ENCODE measurements at places on chromosomes 2 and 18.

DNA sequence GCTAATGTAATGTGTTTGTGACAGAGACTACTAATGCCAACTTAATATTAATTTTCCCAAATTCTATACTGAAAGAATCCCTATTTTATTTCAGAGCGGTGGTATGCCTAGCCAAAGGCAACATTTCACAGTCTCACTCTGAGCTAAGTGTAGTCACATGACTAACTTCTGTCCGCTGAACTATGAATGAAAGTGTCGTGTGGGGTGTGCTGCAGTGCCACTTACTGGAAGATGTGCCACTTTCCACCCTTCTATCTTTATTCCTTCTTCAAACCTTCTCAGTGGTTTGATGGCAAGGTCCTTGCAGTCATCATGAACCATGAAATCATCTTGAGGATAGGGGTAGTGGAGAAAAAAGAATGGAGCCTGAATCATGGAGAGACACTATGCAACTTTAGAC is 47.3 kb upstream of the C1D start:
- no peak for DNase-seq

DNA sequence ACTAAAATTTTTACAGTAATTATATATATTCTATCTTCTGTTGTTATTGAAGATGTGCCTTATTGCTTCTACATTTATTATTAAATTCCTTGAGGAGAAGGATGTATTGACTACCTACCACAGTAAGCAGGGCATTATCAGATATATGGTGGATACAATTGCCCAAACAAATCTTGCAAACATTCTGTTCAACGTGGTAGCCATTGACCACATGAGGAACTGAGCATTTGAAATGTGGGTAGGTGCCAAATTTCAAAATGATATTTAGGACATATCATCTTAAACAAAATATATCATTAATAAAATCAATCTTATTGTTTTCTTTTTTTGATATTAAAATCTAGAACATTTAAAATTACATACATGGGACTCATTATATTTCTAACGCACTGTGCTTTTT is 11.1 kb downstream of the SCN3A start:
- DNase-seq, result no peak

- DNase-seq, result no peak
Measured at GRCh38 chr2:69733342-69734034, 8.4 kb upstream of the ANXA4 start.

DNA sequence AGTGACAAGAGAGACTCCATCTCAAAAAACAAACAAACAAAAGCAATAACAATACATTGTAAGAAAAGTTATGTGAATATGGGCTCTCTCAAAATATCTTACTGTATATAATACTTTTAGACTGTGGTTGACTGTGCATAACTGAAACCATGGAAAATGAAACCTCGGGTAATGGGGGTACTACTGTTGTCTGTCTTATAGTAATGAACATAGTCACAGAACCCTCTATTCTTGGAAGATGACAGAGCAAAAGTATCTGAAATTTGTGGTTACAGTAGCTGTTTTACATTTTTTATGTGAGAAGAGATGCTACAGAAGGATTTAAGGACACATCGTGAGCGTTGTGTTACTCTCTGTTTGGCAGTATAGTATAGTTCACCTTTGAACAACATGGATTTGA is 60.5 kb downstream of the MAP4K4 start:
- DNase-seq, result no peak

GRCh38 chr18:13527730-13528129 is 198.6 kb downstream of the FAM210A start:
- DNase-seq, result no peak

- no peak for DNase-seq
Measured at GRCh38 chr2:205848601-205849000, 166.3 kb downstream of the NRP2 start.

- no peak for DNase-seq
Measured at GRCh38 chr2:217875138-217875537, 127.7 kb downstream of the TNS1 start.

GRCh38 chr2:54194761-54195750 is 61.0 kb downstream of the TSPYL6 start:
- no peak for DNase-seq

- DNase-seq, result peak; percentile 78
Measured at GRCh38 chr2:31401580-31401979, 13.0 kb downstream of the XDH start.

GRCh38 chr18:51765606-51766360 is 568.3 kb upstream of the MEX3C start:
- no peak for DNase-seq

DNA sequence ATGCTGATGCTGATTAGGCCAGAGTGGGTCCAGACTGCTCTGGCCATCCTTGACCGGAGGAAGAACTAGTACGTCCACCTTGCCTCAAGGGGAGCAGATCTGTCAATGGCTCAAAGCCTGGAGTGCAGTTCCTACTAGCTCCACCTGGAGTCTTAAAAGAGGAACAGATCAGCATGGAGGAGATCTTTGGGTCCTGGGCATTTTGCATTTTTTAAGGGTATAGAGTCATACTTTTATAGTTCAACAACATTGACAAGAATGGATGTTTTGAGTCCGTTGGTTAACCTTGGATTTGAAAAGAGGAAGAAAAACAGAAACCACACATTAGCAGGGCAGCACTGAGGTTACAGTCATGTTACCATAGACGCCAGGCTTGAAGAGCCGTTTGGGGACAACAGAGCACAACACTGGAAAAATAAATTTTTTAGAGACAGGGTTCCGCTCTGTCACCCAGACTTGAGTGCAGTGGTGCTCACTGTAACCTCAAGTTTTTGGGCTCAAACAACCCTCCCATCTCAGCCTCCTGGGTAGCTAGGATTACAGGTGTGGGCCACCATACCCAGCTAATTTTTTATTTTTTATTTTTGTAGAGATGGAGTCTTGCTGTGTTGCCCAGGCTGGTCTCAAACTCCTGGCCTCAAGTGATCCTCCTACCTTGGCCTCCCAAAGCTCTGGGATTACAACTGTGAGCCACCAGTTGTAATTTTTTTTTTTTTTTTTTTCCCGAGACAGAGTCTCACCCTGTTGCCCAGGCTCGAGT is 78.5 kb downstream of the PRKCE start:
- no peak for DNase-seq

DNA sequence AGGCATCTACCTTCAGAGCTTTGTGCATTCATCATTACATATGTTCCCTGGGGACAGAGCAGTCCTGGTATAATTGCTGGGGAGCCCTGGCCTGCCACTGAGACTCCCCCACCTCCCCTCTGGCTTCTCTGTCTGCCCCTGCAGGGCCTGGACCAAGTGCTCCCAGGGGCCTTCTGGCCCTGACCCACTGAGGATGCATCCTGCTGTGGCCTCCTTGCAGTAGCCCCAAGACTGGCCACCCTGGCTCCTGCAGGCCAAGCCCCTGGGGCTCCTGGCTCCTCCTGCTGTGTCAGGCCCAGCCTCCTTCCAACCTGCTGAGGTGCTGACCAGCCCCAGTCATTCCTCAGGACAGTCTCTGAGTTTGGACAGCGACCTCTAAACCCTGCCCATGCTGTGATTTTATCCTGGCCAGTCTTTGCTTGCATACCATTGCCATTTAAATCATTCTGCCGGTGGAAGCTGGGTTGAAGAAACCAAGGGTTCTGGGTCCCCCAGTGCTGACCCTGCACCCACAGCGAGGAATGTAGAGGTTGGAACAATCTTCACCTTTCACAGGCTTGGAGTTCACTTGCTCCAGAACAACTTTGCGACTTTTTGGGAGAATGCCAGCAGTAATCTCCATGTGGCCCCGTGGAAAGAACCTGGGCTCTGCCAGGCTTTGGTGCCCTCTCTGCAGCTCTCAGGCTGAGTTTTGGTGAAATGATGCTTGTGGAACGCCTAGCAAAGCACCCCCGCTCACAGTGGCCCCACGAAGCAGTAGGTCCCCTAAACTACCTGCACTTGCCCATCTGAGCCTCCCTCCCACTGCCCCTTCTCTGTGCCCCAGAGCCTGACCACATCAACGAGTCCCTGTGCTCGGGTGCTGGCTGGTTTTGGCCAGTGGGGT is 167.3 kb upstream of the GLI2 start:
- no peak for DNase-seq

- no peak for DNase-seq
Measured at GRCh38 chr2:33526132-33526531, 49.7 kb downstream of the RASGRP3 start.

DNA sequence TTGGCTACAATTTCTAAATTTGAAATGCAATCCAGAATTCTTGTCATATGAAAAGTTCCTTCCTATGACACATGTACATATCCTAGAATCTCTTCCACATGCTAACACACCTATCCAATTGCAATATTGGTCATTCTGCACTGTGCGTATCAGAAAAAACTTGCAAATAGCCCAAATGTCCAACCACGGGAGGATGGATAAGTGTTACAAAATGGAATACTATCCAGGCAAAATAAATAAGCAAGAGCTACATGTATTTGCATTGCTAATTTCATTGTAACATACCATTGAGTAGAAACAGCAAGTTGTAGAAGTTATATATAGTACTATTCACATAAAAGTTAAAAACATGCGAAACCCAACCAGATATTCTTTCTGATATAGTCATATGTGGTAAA is 15.6 kb upstream of the RHOB start:
- DNase-seq, result no peak

GRCh38 chr2:128263902-128264331 is 54.8 kb downstream of the HS6ST1 start:
- no peak for DNase-seq

- no peak for DNase-seq
Measured at GRCh38 chr2:17995593-17995992, 117.1 kb downstream of the KCNS3 start.

DNA sequence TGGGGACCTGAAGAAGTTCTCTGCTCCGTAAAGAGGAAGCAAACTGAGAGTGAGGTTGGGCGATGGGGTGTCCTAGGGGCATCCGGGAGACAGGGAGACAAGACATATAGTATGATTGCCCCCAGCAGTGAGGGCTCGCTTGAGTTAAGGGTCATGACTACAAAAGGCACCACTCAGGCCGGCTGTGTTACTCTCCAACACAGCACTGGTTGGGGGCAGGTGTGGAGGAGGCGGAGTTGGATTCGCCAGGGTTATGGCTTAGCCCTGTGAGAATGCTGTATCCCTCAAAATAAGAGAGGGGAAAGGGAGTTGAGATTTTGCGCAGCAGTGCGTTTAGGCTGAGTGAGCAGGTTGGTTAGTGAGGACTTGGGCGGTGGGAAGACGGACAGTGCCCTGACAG is 12.0 kb downstream of the DYSF start:
- DNase-seq, result no peak

DNA sequence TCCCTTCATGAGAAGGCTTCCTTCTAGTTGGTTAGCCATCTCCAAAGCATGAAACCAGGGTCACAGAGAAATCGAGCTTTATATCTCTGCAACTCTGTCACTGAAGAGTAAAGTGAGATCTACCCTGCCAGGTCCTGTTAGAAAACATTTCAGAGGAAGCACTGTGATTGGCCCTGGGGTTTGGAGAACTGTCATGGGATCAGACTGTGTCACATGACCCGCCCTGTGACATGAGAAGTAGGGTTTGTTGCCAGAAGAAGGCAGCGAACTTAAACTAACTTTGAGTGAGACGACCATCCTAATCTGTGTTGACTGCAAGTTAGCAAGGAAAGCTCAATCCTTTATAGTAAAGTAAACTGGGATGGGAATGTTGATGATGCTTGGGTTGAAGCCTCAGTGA is 55.5 kb downstream of the SLC9A2 start:
- no peak for DNase-seq

GRCh38 chr2:227655454-227655853 is 11.2 kb upstream of the SCYGR5 start:
- DNase-seq, result peak; percentile 32

- DNase-seq, result no peak
Measured at GRCh38 chr2:20515290-20516220, 68.7 kb downstream of the RHOB start.

- no peak for DNase-seq
Measured at GRCh38 chr2:84486441-84487115, 27.5 kb upstream of the SUCLG1 start.

DNA sequence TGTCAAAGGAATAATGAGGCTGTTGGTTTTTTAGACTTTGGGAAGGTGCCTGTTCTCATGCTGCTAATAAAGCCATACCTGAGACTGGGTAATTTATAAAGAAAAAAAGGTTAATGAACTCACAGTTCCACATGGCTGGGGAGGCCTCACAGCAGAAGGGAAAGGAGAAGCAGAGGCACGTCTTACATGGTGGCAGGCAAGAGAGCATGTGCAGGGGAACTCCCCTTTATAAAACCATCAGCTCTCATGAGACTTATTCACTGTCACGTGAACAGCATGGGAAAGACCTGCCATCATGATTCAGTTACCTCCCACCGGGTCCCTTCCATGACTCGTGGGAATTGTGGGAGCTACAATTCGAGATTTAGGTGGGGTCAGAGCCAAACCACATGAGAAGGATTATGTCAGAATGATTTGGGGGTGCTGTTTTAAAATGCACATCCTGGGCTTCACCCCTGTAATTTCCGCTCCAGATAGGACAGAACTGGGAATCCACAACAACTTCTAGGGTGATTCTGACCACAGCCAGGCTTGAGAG is 37.8 kb downstream of the TCF7L1 start:
- DNase-seq, result no peak

DNA sequence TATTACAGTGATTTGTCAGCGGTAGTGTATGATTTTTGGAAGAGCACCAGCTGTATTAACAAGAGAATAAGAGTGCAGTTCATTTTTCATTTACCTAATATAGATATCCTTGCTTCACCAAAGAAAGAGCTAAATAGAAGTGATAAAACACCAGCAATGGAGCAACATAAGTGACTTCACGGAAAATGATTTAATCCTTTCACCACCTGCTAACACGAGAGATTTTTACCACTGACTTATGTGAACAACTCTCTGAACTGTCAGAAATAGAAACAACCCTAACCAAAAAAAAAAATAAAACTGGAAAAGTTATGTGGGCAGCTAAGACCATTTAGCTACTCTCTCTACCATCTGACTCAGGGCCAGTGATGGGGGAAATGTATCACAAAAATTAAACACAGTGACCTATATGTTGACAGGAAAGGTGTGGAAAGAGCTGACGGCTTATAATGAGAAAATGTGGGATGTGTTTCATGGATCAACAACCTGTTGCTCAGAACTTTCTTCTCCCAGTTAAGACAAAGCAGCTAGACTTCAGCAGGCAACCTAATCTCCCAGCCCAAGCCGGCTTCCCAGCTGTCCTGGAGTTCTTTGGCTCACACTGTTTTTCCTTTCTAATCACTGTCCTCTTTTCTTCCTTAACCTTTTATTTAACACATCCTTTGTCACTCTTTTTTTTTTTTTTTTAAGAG is 272.7 kb downstream of the SS18 start:
- DNase-seq, result no peak

GRCh38 chr2:207617011-207617671 is 8.1 kb downstream of the METTL21A start:
- peak; percentile 67 for DNase-seq

DNA sequence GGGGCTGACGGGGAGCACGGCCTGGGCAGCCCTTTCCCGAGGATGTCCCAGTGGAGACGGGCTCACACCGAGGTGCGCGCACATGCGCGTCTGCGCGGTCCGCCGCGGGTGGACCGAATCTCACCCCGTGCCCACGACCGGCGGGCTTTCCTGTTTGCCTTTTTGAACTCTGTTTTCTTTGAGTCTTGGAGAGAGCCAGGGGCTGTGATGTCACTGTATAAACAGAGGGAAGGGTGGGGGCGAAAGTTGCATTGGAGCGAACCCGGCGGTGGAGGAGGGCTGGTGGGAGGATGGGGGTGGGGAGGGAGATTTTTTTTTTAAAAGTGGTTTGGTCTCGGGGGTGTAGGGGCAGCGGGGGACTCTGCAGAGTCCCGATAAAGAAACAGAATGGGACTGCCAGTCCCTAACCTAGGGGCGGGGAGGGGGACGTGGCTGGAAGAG is 141.2 kb upstream of the CTAGE1 start:
- no peak for DNase-seq

- no peak for DNase-seq
Measured at GRCh38 chr2:239035361-239035814, 187.5 kb downstream of the TWIST2 start.

- DNase-seq, result no peak
Measured at GRCh38 chr2:172251231-172251630, 148.5 kb upstream of the DLX2 start.

All from SW 1271 (cell line).